Peyer's patch (tissue), 4 donors: ENCODE measurements at places on chromosomes 13 and 19. TPM values are rescaled to one million over a fixed set of nuclear protein-coding genes. Genes with fewer than 3 reads are reported as not detected.

The CGB7 gene
- total RNA-seq: not detected

The NRTN gene
- 3.5 TPM for total RNA-seq

The EPS8L1 gene
- total RNA-seq: 27.8 TPM

The CNN1 gene
- 88.2 TPM for total RNA-seq

The CEACAM1 gene
- 146 TPM for total RNA-seq

The OVOL3 gene
- not detected for total RNA-seq

The PLEKHJ1 gene
- total RNA-seq: 194 TPM

The GARIN5B gene
- total RNA-seq: not detected

The HIPK4 gene
- total RNA-seq: not detected

The CACNA1A gene
- 22.3 TPM for total RNA-seq

The PINLYP gene
- total RNA-seq: not detected

The RDH8 gene
- not detected for total RNA-seq

The CYP4F2 gene
- 748 TPM for total RNA-seq

The TMEM150B gene
- 235 TPM for total RNA-seq

The LYL1 gene
- total RNA-seq: 2.2 TPM

The MUC16 gene
- total RNA-seq: not detected

The SULT2B1 gene
- total RNA-seq: 4.0 TPM

The ADGRE3 gene
- total RNA-seq: not detected

The TYROBP gene
- total RNA-seq: 15.8 TPM

The PDCD5 gene
- 44.3 TPM for total RNA-seq

The KLK4 gene
- not detected for total RNA-seq

The KLK2 gene
- total RNA-seq: not detected

The HCN2 gene
- not detected for total RNA-seq

The B3GNT3 gene
- total RNA-seq: 127 TPM

The ZNF17 gene
- total RNA-seq: 21.5 TPM

The SSC5D gene
- 5.0 TPM for total RNA-seq

The KIR2DL3 gene
- total RNA-seq: not detected

The ZNF610 gene
- total RNA-seq: 2.3 TPM

The ADM5 gene
- 4.4 TPM for total RNA-seq

The ZNF530 gene
- total RNA-seq: 0.76 TPM

The ATXN8OS gene
- total RNA-seq: not detected

The REEP6 gene
- 165 TPM for total RNA-seq

The TLE6 gene
- total RNA-seq: not detected

The GNA15 gene
- total RNA-seq: 12.4 TPM

The MISP3 gene
- total RNA-seq: 58.5 TPM

The ZNF490 gene
- 4.6 TPM for total RNA-seq

The ACTMAP gene
- total RNA-seq: 22.5 TPM
